ENCODE measurements at places on chromosomes 16 and 17.

DNA sequence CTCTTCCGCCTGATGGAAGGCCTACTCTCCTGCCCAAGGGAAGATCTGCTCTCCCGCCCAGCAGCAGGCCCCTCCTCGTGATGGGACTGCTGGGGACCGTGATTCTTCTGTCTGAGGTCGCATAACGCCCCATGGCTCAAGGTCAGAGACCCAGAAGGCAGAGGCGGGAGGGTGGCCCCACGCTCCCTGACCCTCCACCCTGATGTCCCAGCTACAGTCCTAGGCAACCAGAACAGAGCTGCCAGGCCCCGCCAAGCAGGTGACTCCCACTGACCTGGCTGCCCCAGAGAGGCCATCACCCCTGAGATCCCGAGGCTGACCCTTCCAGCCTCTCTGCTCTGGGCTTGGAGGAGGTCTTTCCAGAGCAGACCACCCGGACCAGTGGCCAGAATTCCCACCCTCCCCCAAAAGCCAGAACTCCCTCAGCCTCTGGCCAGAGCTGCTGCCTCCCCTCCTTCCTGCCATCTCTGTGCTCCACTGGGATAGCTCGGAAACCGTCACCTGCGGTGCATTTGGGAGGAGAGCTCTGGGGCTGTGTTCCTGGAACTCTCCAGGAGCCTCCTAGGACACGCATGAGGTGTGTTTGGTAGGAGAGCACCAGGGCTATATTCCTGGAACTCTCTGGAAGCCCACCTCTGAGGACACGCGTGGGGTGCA lies 7.3 kb downstream of the ENPP7 start:
- no peak for DNase-seq

DNA sequence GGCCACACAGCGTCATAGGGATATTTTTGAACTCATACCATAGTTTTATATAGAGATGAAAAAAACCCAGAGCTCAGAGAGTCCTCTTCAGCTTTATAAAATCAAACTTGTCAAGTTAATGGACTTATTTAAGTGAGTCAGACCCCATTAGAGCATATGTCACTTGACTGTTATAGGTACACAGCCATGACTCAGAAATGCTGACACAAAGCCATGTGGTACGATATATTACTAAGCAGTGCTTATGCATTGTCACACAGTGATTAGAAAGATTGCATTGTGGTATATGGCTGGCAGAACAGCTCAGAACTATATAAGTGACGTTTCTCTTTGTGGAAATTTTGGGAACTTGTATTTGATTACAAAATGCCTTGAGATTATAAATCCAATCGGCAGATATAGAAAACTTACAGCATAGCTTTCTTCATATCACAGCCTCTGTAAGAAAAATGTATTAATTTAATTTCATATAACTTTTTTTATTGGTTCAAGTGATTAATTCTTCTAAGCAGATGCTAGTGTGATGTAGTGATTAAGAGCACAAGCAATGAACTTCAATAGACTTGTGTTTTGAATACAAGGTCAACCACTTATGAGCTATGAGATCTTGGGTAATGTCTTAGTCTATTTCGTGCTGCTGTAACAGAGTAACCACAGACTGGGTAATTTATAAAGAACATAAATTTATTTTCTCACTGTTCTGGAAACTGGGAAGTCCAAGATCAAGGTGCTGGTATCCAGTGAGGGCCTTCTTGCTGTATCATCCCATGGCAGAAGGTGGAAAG lies 25.8 kb upstream of the GINS3 start:
- no peak for DNase-seq

DNA sequence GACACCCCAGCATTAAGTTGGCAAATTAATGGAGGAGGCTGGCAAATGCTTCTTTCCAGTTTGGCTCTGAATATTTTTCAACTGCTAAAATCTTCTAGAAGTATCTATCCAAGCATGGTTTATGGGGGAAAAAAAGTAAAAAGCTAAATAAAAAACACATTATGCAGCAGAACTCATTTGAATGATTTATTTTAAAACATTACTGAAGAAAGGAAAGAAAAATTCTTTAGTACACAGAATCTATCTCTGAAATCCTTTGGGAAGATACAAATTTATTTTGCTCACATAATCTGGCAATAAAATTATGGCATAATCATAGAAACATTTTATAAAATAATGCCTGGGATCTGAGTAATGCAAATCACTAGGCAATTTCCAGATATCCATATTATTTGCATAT lies 328.1 kb upstream of the MON1B start:
- no peak for DNase-seq

DNA sequence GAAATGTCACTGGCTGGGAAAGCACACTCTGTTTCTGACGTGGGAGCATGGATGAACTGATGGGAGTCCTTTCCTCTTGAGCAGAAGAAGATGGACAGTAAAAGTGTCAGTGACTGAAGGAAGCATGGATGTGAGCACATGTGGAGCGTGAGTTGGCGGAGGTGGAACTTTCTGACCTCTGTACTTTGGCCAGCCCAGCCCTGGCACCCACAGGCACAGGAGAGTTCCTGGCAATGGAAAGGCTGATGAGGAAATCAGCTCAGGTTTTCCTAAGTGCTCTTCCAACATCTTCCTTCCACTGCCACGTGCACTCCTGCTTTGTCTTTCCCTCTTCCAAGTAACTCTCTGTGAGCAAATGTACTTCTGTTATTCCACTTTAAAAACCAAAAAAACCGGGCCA lies 276.8 kb downstream of the NTN1 start:
- no peak for DNase-seq

DNA sequence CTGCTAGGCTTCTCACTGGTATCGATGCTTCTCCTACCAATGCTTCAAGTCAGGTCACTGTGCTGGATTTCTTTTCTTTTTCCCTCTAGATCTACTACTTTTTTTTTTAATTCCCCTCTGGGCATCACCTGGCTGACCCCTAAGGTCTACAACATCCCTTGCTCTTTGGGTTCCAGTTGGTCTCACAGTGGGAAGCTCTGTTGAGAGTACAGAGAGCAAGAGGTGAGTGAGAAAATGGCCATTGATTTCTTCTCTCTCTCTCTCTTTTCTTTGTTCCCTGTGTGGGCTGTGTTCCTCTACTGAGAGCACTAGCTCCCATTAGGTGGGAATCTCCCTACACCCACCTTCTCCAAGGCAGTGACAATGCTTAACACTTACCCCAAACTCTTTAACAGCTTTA lies 413.4 kb downstream of the KCNJ2 start:
- no peak for DNase-seq

DNA sequence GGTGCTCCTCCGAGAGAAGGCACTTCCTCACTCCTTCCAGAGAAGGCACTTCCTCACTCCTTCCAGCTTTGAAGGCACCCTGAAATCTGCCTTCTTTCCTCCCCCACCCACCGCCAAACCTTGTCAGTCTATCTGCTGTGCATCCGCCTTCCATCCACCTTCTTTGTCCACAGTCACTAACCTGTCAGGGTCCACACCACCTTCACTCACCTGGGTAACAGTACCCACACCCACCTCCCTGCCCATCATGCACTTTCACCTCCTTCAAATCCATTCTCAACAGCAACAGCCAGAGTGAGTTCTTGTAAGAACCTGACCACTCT lies 5.2 kb downstream of the CCDC102A start:
- DNase-seq, result no peak

GRCh38 chr16:50580180-50580798 lies 32.1 kb downstream of the NKD1 start:
- no peak for DNase-seq

GRCh38 chr16:1145383-1146100 lies 7.4 kb upstream of the CACNA1H start:
- DNase-seq, result no peak

GRCh38 chr16:1560866-1561265 lies 27.4 kb downstream of the TMEM204 start:
- no peak for DNase-seq

DNA sequence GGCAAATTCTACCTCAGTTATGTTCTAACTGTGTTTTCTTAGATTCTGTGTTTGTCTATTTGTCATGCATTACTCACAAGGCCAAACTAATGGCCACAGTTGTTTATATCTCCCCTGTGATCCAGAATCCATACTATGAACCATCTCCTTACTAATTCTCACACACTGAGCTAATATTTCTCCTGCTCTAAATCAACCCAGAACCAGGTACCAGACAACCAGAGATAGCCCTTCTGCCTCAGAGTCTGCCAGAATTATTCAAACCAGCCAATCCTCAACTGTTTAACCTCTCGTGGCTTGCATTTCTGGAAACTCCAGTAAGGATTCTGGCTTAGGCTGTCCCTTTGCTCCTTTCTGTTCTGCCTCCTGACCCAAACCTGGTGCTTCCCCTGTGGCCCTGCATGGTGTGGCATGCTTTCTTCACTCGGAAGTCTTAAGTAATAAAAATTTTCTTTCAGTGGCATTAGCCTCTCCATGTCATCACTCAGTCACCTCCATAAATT lies 59.4 kb downstream of the EFCAB5 start:
- DNase-seq, result no peak

GRCh38 chr16:4330277-4330874 lies 14.5 kb downstream of the GLIS2 start:
- peak; percentile 76 for DNase-seq

DNA sequence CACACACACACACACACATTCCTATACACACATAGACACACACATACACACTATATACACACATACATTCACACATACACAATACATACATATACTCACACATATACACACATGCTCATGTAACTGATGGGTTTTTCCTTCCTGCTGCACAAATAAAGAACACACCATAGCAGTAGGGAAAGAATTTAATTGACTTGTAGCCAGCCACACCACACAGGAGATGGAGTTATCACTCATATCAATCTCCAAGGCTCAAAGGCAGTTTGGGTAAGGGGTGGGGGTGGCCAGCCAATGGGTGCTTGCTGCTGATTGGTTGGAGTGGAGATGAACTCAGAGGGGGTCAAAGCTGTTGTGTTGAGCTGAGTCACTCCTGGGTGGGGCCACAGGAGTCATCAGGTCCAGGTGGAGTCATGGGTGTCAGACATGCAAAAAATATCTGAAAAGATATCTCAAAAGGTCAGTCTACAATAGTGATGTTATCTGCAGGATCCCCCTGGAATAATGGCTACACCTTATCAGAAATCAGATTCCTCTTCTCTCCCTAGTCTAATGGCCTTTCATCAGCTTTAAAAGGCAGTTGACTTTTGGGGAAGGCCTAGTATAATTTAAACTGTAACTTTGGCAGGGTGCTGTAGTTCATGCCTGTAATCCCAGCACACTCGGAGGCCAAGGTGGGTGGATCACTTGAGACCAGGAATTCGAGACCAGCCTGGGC lies 46.1 kb downstream of the WSB1 start:
- DNase-seq, result peak; percentile 55

DNA sequence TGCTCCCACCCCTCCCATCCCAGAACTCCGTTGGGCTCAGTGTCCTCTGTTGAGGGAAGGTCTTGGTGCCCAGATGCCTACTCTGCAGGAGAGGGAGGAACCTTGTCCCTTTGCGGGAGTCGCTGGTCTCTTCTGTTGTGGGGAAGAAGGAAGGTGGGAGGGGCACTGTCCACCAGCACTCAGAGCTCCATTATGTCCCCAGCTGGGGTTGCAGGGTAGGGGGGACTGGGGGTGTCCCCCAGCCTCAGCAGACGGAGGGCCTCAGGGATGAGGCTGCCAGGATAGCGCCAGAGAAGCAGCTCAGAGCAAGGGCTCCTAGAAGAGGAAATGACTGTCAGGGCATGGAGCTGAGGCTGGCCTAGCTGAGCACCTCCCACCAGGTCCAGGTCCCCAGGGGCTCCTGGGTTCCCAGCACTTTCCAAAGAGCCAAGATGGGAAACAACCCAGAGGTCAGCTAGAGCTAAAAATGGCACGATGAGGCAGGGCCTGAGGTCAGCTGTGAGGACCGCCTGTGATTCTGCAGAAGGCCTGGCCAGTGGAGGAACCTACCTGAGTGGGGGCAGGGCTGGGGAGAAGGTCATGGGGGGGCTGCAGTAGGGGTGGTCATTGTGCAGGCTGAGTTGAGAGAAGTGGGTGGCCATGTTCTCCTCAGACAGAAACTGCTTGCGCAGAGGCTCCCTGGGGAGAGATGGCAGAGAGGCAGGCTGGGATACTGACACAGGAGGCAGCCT lies 893 bp downstream of the HCFC1R1 start:
- no peak for DNase-seq

DNA sequence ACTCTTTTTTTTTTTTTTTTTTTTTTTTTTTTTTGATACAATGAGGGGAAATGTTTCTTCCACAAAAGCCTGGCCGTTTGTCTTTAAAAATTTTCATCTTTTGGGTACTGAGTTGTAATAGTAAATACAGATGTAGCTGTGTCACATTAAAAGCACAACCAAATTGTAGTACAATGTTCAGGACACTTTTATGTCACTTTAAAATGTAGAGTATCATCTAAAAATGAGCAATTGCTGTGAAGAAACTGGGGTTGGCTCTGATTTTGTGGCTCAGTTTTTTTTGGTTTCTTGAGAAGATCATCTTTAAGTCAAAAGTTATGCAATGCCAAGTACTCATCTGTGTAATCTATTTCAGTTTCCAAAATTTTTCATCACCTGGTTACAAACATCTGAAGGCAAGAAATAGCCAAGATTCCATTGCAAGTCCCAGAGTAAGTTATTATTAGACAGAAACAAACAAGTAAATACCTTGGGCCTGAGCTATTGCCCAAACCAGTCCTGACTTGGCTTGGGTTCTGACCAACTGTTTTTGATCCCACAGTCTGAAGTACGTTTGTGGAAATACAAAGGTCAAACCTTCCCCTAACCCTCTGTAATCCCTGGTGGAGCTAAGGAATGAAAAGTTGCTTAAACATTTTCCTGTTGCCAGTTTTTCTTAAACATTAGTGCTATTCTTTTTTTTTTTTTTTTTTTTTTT lies 717.2 kb downstream of the WWOX start:
- DNase-seq, result no peak

GRCh38 chr17:5110816-5111215 lies 862 bp downstream of the ZNF232 start:
- no peak for DNase-seq

- DNase-seq, result no peak
Measured at GRCh38 chr16:51939378-51939871, 607.5 kb downstream of the TOX3 start.

DNA sequence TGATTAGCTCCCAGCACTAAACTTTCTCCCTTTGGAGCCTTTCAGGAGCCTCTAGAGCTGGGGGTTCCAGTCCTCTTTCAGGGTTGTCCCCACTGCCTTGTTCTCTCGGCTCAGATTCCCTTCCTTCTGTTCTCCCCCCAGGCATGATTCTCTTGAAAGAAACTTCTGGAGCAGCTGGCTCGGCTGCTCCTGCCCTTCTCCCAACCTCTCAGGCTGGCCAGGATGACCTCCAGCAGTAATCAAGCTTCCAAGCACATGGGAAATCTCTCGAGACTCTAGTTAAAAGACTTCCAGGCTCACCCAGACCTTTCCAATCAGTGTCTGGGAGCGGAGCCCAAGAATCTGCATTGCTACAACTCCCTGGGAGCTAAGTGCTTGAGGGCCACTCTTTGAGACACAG lies 3.6 kb downstream of the SDK2 start:
- no peak for DNase-seq

DNA sequence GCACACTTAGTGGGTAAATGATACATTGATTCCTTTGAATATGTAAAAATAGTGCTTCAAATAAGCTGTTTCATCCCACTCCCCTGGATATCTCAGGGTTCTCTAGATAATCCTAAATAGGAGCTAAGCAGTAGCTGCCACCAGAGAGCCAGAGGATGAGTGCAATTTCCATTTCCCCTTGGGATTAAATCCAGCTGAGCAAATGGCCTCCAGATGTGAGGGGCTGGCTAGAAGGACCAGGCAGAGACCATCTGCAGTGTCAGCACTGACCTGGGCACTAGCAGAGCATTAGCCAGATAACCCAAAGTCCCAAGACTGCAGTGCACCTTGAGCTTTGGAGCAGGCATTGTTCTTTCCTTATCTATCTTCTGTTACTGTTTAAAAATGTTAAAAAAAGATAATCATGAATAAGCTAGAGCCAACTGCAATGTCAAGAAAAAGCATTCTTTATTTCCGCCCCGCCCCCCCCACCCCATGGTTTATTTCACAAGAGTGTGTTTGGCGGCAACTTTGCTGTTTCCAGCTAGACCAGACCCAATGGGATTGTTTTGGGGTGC lies 19.5 kb downstream of the GPR179 start:
- DNase-seq, result no peak
